ENCODE measurements at places on chromosomes 1 and 21. TPM values are rescaled to one million over a fixed set of nuclear protein-coding genes. Genes with fewer than 3 reads are reported as not detected.

CLEC20A gene
- not detected for total RNA-seq

CLDN19 gene
- not detected for total RNA-seq

CELSR2 gene
- total RNA-seq = 5.8 TPM

FAM167B gene
- total RNA-seq = 2.6 TPM

ZSWIM5 gene
- total RNA-seq = 6.8 TPM

IVL gene
- not detected for total RNA-seq

GRCh38 chr1:40662864-40663263 is 2.6 kb downstream of the RIMS3 start:
- H3K27me3 ChIP-seq = no peaks in the 10 kb centered on the region
- peaks cover 10% of the 10 kb centered on the region for H3K4me1 ChIP-seq

DNA sequence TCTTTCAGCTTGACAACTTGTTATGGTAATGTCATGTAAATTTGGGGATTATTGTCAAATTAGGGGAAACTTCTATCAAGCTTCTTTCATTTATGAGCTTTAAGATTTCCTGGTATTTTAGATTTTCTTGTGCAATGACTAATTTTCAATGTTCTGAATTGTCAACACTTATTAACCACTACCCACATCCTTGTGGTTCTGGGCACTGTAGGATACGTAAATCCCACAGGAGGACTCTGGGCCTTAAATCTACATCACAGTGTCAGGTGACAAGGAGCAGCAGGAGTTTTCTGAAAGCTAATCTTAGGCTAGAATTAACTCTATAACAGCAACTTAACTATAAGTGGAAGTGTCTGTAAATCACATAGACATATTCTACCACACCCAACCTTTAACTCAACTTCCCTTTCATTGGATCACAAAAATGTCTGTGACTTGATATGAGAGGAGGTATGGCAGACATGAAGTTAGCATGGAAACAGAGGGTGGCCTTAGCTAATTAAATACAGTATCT is 397.7 kb downstream of the HLX start:
- no peak for ATAC-seq
- no peaks in the 10 kb centered on the region for H3K36me3 ChIP-seq
- no peaks in the 10 kb centered on the region for H3K27me3 ChIP-seq
- H3K4me3 ChIP-seq = no peak overlapping the region
- H3K4me1 ChIP-seq = no peaks in the 10 kb centered on the region

DNA sequence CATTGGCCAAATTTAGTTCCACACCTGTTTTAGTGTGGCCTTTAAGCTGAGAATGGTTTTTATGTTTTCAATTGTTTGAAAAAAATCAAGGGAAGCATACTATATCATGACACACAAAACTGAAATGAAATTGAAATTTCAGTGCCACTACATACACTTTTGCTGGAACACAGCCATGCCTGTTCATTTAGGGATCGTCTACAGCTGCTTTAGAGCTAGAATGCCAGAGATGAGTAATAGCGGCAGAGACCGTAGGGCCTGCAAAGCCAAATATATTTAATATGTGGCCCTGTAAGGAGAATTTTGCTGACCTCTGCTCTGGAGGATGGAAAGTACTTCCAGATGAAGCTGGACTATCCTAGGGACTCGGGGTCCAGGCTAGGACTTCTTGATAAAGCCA is 62.5 kb upstream of the LYST start:
- H3K4me3 ChIP-seq = no peak overlapping the region
- no peaks in the 10 kb centered on the region for H3K36me3 ChIP-seq
- no peak overlapping the region for H3K27ac ChIP-seq
- H3K27me3 ChIP-seq = no peaks in the 10 kb centered on the region
- no peak for ATAC-seq
- no peaks in the 10 kb centered on the region for H3K4me1 ChIP-seq

DNA sequence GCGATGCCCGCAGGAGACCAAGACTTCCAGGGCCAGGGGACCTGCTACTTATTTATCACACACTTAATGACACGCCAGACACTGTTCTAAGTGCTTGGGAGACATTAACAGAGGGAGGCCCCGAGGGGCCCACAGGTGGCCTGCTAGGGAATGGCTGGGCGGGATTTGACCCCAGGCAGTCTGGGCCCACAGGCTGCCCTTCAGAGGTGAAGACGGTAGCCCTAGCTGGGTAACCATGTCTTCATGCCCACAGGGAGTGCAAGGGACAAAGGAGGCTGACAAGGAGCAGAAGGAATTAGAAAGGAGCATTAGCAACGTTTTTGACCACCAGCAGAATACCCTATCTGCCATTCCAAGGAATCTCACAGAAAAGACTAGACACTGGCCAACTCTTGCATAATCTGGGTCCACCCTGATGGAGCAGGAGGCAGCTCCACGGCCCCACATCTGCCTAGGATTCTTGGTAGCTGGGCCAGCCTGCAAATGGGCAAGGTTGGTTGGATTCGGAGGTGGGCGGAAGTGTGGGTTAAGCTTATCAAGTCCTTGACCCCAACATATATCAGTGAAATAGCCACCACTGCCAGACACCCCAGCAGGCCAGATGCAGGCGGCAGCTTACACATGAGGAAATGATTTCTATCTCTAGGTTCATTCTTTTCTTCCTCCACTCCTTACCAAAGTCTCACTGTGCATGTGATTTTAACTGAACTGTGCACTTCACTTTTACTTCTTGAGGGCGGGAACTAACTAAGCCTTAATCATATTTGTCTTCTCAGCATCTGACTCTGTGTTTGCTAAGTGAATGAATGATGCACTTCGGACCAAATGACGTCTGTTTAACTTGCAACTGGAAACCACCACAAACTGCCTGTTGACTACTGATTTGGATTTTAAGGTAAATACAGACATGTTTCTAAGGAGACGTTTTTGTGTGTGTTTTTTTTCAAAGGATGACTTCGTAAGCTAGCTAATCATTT is 3.4 kb upstream of the ETS2 start:
- no peaks in the 10 kb centered on the region for H3K27me3 ChIP-seq
- peaks cover 16% of the 10 kb centered on the region for H3K4me1 ChIP-seq
- ATAC-seq = no peak
- H3K36me3 ChIP-seq = no peaks in the 10 kb centered on the region
- H3K27ac ChIP-seq = no peak overlapping the region

- H3K4me3 ChIP-seq = no peak overlapping the region
- no peak for ATAC-seq
- no peaks in the 10 kb centered on the region for H3K36me3 ChIP-seq
- H3K27ac ChIP-seq = no peak overlapping the region
- peaks cover 3% of the 10 kb centered on the region for H3K4me1 ChIP-seq
Observed at GRCh38 chr1:111585447-111586086, 34.0 kb upstream of the RAP1A start.

GRCh38 chr21:27681038-27681437 is 714.1 kb upstream of the ADAMTS5 start:
- H3K4me1 ChIP-seq = no peaks in the 10 kb centered on the region
- H3K27me3 ChIP-seq = no peaks in the 10 kb centered on the region
- no peak overlapping the region for H3K27ac ChIP-seq
- H3K36me3 ChIP-seq = no peaks in the 10 kb centered on the region

DNA sequence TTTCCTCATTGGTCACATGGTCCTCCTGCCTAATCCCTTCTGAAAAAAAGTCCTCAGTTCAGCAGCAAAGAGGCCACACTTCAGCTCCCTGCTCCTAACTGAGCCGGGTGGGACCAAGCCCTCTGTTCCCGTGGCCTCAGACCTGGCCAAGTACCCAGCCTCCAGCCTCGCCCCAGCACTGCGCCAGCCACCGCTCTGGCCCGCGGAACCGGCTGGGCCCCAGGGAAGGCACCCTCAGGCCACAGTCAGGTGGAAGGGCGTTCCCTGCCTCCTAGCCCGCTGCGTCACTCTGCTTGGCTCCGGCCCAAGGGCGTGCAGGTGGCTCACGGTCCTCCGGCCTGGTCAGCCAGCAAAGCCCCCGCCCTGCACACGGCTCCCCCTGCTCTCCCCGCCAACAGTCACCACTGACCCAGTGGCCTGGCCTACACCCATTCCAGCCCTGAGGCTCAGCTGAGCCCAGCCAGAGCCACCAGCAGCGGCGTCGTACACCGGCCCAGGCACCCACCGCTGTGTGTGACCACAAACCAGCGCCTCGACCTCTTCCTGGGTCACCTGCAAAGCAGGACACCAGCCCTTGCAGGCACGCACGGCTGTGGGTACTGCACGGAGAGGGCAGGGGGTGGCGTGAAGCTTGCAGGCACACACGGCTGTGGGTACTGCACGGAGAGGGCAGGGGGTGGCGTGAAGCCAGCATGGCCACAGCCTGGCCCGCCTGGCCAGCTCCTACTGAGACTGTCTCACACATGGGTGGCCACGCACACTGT is 19.4 kb downstream of the NADK start:
- H3K27me3 ChIP-seq = no peaks in the 10 kb centered on the region
- peaks cover 100% of the 10 kb centered on the region for H3K36me3 ChIP-seq
- peak; percentile 75 for ATAC-seq

DNA sequence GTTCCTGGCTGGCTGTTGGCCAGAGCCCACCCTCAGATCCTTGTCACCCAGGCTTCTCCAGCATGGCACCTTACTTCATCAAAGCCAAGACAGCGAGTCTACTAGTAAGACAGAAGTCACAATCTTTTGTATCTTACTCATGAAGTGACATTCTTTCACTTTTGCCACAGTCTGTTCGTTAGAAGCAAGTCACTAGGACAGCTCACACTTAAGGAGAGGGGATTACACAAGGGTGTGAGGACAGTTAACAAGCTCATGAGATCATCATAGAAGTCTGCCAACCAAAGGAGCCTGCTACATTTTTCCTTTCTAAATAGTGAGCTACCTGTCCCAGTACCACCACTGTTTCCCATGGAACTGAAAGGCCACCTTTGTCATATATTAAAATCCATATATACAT is 61.5 kb downstream of the PACC1 start:
- no peaks in the 10 kb centered on the region for H3K36me3 ChIP-seq
- no peak overlapping the region for H3K4me3 ChIP-seq
- H3K4me1 ChIP-seq = no peaks in the 10 kb centered on the region
- H3K27ac ChIP-seq = no peak overlapping the region

DNA sequence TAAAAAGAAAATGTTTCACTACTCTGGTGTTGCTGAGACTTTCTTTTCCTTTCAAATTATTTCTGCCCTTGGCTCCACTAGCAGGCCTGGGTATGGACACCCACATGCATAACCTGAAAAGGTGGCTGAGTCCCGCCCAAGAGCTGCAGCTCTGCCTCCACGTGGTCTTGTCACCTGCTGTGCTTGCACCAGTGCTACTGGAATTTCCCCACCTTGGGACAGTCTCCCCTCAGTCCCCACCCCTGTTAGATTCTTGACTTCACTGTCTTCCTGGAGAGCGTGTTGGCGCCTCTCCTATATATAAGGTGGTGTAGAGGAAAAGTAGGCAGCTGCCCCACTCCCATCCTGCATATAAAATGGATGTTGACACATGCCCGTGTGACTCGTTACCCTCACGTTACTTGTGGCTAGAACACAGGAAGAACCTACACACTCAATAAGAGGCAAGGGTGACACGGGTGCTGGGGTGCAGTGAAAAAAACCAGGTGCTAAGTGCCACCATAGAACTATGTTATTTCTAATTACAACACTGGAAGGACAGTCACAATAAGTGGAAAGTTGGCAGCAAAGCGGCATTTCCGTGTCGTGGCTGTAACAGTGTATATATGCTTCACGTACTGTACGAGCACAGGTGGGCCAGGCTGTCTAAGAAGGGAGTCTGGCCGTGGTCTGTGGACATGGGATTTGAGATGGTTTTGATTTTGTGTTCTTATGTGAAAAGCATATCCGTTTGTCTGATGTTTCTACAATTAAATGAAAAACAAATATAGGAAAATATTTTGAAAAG is 61.0 kb downstream of the POFUT2 start:
- no peak overlapping the region for H3K4me3 ChIP-seq
- no peak for ATAC-seq
- peaks cover 13% of the 10 kb centered on the region for H3K4me1 ChIP-seq

DNA sequence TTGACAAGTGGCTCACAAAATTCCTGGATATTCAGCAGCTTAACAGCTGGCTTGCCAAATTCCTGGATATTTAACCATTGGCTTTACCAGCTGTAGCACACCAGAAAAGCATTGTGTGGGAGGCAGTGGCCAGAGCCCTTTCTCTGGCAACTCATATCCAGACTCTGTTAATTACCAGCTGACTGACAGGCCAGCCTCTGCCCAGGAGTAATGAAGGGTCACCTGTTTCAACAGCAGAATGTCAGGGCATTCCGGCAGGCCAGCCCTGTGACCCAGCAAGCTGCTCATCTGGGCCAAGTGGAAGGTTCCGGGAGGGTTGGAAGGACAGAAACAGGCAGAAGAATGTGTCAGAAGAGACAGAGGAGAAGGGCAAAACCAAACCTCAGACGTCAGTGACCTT is 35.2 kb upstream of the KIRREL1 start:
- H3K4me3 ChIP-seq = no peak overlapping the region
- H3K27ac ChIP-seq = no peak overlapping the region
- no peaks in the 10 kb centered on the region for H3K36me3 ChIP-seq
- H3K4me1 ChIP-seq = no peaks in the 10 kb centered on the region
- peaks cover 40% of the 10 kb centered on the region for H3K27me3 ChIP-seq
- no peak for ATAC-seq

All from gastroesophageal sphincter (tissue), 4 donors.